ENCODE measurements at places on chromosomes 6 and 20.

DNA sequence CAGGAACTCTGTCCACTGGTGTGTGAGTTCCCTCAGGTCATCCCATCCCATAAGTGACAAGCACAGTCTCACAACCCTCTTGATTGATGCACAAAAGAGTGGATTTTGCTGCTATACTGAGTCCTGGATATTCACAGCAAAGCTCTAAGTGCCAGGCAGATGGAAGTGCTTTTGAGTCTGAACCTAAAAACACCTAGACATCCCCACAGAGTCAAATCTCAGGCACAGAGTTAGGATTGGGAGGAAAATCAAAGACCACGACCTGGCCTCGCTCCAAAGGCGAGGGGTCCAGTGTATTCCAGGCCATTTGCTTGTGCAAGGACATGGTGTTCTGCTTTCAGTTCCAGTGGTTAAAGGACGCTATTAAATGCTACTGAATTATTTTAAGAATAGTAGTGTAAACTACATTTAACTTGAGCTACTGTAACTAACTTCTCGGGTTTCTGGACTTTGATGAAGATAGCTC lies 56.8 kb downstream of the RREB1 start:
- no peak for DNase-seq
- H3K4me3 ChIP-seq, result peak overlapping the region; percentile 71
- H3K36me3 ChIP-seq, result no peaks in the 10 kb centered on the region

DNA sequence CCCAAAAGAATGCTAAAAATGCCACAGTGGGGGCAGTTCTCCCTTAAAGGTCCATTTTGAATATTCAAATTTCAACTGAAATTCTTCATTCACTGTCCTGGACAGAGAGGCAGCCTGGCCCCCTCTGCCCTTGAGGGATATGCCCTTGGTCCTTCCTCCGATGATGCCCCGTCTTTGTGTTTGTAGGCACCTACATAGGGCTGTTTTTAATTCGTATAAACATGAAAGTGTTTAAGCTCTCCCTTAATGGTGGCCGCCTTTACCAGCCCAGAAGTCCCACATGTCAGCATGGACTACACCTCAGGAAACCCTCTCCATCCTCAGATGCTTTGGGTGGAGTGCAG lies 70.2 kb downstream of the SSR1 start:
- DNase-seq, result no peak
- peaks cover 41% of the 10 kb centered on the region for H3K4me1 ChIP-seq
- H3K27me3 ChIP-seq, result no peaks in the 10 kb centered on the region
- peak overlapping the region; percentile 88 for H3K27ac ChIP-seq

GRCh38 chr20:2798095-2798805 lies 2.2 kb downstream of the CPXM1 start:
- H3K4me3 ChIP-seq, result peak overlapping the region; percentile 34
- peaks cover 26% of the 10 kb centered on the region for H3K4me1 ChIP-seq
- no peak for DNase-seq
- H3K36me3 ChIP-seq, result peaks cover 5% of the 10 kb centered on the region

DNA sequence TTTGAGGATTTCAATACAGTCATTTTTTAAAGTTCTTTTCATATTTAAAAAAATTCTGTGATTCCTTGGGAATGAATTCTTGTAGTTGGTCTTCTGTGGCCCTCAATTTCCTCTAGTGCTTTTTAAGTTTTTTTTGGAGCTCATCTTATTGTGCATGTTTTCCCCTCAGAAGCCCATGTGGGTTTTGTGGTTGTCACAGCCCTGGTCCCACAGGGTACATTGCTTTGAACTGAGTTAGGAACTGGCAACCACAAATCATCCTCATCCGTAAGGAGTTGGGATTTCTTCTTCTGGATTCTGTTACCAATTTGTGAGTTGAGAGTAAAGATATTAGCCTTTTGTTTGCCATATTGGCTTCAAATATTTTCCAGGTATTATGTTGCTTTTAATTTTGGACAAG lies 89.9 kb downstream of the AKAP7 start:
- no peak overlapping the region for H3K4me3 ChIP-seq
- H3K27me3 ChIP-seq, result no peaks in the 10 kb centered on the region
- peaks cover 6% of the 10 kb centered on the region for H3K36me3 ChIP-seq
- H3K4me1 ChIP-seq, result no peaks in the 10 kb centered on the region

- no peak for DNase-seq
- H3K4me1 ChIP-seq, result peaks cover 6% of the 10 kb centered on the region
- H3K27ac ChIP-seq, result no peak overlapping the region
- no peaks in the 10 kb centered on the region for H3K27me3 ChIP-seq
Observed at GRCh38 chr6:12467706-12468670, 177.8 kb downstream of the EDN1 start.

DNA sequence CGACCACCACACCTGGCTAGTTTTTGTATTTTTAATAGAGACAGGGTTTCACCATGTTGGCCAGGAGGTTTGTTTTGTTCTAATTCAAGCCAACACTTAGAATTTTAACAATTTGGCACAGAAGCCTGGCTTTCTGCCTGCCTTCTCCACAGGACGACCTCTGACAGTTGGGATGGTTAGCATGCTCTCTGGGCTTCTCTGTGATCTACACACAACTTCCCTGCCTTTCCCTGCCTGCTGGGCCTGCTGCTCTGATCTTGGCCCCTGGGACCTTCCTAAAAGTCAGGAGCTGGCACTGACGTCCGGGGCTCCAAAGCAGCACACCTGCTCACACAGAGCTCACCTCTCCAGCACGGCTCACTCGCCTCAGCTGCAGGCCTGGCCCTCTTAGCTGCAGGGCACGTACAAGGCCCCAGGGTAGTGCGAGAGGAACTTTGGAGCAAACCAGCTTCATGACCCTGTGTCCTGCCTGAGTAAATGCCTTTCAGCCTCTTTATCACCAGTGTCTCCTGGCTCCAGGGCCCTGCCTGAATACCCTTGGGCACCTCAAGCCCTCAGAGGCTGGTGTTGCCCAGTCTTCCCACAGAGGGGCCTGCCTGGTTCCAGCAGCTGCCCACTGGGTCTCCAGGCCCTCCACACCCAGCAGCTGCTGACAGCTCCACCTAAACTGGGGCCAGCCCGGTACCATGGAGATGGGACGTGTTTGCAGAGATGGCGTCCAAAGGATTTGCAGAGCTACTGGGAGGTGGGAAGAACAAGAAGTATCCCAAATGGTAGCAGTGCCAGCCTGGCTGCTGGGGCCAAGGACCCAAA lies 96.0 kb downstream of the PSMB1 start:
- no peak overlapping the region for H3K4me3 ChIP-seq
- DNase-seq, result no peak
- peaks cover 11% of the 10 kb centered on the region for H3K27me3 ChIP-seq
- H3K4me1 ChIP-seq, result peaks cover 23% of the 10 kb centered on the region

DNA sequence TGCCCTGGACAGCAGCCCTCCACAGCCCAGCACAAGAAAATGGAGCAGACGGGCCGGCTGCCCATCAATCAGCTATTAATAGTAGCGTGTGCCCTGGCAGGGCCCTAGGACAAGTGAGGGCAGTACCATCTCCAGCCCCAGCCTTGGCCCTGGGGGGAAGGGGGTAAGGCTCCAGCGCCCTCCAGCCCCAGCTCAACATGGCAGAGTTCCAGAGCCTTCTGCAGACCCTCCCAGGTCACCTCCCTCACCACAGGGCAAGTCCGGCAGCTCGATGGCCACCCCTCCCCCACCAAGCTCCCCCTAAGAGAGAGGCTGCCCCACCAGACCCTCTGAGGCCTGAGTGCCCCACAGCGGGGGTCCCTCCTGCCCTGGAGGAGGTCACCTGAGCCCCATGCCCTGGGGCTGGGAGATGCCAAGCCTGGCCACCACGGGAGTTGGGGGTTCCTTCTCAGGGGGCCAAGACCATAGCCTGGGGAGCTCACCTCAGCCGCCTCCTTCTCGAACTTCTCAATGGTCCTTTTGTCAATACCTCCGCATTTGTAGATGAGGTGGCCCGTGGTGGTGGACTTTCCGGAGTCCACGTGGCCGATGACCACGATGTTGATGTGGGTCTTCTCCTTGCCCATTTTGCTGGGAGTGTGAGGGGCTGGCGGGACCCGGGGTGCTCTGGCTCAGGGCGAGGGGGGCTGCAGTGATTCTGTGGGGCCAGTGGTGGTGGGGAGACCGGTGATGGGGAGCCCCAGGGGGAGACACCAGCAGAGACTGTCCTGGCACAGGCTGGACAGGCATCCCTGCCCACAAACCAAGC lies 1.5 kb downstream of the EEF1A2 start:
- no peaks in the 10 kb centered on the region for H3K4me1 ChIP-seq
- H3K27ac ChIP-seq, result no peak overlapping the region
- H3K4me3 ChIP-seq, result no peak overlapping the region
- H3K27me3 ChIP-seq, result peaks cover 20% of the 10 kb centered on the region
- DNase-seq, result peak; percentile 67

GRCh38 chr20:19375395-19375794 lies 163.0 kb downstream of the SLC24A3 start:
- H3K27ac ChIP-seq, result no peak overlapping the region
- no peaks in the 10 kb centered on the region for H3K27me3 ChIP-seq
- no peak for DNase-seq
- peaks cover 4% of the 10 kb centered on the region for H3K36me3 ChIP-seq

DNA sequence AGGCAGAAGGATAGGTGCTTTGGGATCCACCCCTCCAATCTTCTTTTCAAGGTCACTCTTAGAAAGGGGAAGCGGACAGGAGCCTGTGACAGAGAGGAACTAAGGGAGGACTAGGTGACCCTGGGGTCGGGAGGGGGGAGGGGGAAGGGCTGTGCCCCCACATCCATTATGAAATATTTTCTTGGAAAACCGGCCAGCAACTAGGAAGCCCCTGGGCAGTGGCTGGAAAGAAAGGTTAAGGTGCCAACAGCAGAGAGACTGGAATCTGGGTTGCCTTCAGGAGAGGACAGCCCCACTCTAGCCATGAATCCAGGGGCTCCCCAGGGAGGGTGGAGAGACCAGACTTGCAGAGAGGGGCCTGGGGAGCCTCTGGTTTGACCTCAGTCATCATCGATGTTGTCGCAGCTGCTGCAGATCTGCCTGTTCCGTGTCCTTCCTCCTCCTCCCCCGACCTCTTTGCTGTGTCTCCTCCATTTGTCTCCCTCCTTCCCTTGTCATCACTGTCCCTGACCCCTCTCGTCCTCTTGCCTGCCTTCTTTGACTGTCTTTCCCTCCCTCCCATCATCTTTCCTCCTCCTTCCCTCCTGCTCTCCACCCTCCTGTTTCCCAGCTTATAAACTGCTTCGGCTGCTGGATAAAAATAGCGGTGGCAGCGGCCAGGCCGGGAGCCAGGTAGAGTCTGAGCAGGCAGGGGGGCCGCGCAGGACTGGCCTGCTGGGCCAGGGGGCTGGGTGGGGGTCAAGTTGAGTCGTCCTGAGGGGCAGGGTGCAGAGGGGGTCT lies 3.2 kb downstream of the SLC29A1 start:
- peaks cover 14% of the 10 kb centered on the region for H3K27me3 ChIP-seq
- peak overlapping the region; percentile 55 for H3K4me3 ChIP-seq

DNA sequence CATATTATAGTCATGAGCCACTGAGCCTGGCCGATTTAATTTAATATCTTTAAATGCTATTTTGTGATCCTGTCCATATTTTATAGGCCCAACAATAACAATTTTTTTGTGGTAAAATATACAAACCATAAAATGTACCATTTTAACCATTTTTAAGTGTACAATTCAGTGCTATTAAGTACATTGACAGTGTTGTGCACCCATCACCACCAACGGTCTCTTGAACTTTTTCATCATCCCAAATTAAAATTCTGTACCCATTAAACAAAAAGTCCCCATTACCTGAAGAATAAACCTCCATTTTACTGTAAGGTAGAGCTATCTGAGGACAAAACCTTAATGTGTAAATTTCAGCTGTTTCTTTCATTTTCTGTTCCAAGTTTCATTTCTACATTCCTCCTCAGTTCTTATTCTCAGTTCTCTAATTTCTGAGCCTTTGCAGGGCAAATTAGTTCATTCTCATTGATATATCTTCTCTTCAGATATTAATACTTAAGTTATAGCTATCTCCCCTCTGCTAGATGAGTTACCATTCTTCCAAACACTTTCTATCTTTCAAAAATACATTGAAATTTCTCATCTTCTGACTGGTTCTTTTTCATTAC lies 10.3 kb downstream of the MTO1 start:
- DNase-seq, result no peak
- H3K36me3 ChIP-seq, result peaks cover 25% of the 10 kb centered on the region
- no peaks in the 10 kb centered on the region for H3K27me3 ChIP-seq

- peaks cover 19% of the 10 kb centered on the region for H3K4me1 ChIP-seq
- no peak overlapping the region for H3K27ac ChIP-seq
- H3K27me3 ChIP-seq, result peaks cover 44% of the 10 kb centered on the region
- no peak for DNase-seq
Observed at GRCh38 chr20:31954500-31954899, 2.7 kb upstream of the PDRG1 start.

GRCh38 chr6:38001386-38001785 lies 181.9 kb downstream of the ZFAND3 start:
- DNase-seq, result no peak
- no peaks in the 10 kb centered on the region for H3K27me3 ChIP-seq
- no peak overlapping the region for H3K27ac ChIP-seq
- no peak overlapping the region for H3K4me3 ChIP-seq

DNA sequence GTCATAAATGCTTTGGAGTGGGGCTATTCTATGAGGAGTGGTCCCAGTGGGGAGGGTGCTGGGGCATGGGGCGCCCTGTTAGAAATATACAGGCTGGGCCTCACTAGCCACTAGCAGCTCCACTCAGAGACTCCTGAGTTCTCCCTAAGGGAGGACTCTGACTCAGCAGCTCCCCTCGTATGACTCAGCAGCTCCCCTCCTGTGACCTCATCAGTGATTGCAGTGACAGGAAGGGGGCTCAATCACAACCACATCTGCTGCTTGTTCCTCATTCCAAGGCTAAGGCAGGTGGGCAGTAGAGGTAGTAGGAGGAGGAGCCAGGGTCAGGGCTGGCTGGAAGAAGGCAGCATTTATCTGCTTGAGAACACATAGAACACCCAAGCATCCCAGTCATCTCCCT lies 73.7 kb downstream of the PRND start:
- no peak overlapping the region for H3K27ac ChIP-seq
- H3K36me3 ChIP-seq, result peaks cover 19% of the 10 kb centered on the region
- DNase-seq, result no peak
- no peaks in the 10 kb centered on the region for H3K27me3 ChIP-seq
- H3K4me1 ChIP-seq, result no peaks in the 10 kb centered on the region

DNA sequence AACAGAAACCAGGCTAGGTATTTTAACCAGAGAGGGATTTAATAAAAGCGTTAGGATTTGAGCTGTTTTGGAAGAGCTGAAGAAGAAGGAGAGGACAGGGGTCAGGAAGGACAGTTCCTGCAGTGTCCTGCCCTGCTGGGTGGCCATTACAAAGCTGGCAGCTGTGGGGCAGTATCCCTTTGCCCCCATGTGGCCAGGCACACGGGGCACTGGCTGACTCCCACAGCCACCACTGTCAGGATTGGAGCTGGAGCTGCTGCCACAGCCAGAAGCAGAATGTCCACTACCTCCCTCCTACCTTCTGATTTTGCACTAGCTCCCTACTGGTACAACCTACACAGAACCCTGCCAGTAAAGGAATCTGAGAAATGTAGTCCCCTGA lies 46.5 kb downstream of the SLC22A3 start:
- no peaks in the 10 kb centered on the region for H3K36me3 ChIP-seq
- H3K27me3 ChIP-seq, result peaks cover 4% of the 10 kb centered on the region
- H3K4me1 ChIP-seq, result no peaks in the 10 kb centered on the region
- DNase-seq, result no peak
- H3K27ac ChIP-seq, result no peak overlapping the region

- peaks cover 11% of the 10 kb centered on the region for H3K4me1 ChIP-seq
- peaks cover 8% of the 10 kb centered on the region for H3K27me3 ChIP-seq
- no peaks in the 10 kb centered on the region for H3K36me3 ChIP-seq
- no peak overlapping the region for H3K4me3 ChIP-seq
- DNase-seq, result no peak
Observed at GRCh38 chr20:4613184-4613583, 108.5 kb upstream of the PRND start.

All from type B pancreatic cell (in vitro differentiated cells).